Suprapubic skin (tissue), 4 donors: ENCODE measurements at places on chromosomes 1 and 21. TPM values are rescaled to one million over a fixed set of nuclear protein-coding genes. Genes with fewer than 3 reads are reported as not detected.
A peak's percentile ranks its signal among the peaks of the same experiment; 100 is the strongest.

FLG2 gene
- total RNA-seq = 1,520 TPM

DNA sequence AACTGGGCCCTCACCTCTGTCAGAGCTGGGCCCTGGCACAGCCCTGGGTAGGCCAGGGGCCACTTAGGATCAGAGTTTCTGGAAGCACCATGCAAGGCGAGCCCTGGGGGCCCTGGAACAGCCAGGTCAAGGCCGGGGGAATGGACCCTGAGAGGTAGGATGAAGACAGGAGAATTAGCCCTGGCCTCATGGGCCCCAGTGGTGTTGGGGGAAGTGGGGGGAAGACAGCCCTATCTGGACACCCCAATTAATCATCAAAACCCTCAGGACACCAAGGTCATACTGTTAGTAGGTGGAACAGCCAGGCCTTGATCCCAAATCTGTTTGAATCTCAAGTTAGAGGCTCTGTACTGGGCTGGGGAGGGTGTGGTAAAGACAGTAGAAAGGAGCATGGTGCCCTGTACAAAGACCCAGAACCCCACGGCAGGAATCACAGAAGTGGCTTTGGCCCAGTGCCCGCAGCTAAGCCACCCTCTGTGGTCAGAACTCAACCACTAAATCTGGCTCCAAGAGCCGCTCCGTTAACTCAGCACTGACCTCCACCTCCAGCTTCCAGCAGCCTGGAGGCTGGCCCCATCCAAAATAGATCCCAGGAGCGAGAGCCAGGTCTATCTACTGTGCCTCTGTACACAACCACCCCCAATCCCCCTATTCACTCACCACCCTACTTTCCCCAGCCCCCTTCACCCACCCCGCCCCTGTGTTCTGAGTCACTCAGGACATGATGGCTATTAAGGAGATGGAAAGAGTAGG lies 14.0 kb upstream of the TRIM63 start:
- no peak overlapping the region for H3K4me3 ChIP-seq
- H3K27ac ChIP-seq = no peak overlapping the region
- no peaks in the 10 kb centered on the region for H3K36me3 ChIP-seq
- H3K4me1 ChIP-seq = no peaks in the 10 kb centered on the region
- H3K27me3 ChIP-seq = peaks cover 4% of the 10 kb centered on the region

DNA sequence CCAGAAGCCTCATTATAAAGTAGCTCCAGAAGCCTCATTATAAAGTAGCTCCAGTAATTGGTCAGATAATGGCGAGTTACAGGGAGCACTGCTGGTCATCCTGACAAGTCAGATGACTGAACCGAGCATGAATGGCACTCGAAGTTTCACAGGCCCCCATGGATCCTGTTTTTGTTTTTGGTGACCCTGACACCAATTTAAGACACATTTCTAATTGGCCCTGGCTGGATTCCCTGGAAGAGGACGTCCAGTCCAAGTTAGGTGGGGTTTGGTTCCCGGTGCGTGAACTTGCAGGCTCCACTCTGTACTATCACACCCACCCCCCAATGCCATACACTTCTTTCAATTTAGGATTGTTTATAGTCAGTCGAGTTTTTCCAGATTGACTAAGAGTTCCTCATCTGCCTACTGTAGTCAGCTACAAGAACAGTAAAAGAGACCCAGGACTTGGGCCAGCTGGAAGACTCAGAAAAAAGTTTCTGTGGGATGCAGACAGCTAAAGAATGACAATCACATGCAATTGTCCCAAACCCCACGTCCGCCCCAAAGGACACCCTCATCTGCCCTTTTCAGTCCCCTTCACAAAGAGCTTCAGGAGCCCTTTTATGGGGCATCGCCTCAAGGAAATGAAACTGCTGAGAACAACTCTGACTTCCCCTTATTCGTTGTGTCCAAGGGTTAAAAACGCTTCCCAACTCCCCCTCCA lies 2.7 kb downstream of the DHRS3 start:
- H3K27me3 ChIP-seq = no peaks in the 10 kb centered on the region
- H3K4me3 ChIP-seq = peak overlapping the region; percentile 87
- peaks cover 19% of the 10 kb centered on the region for H3K36me3 ChIP-seq
- H3K4me1 ChIP-seq = peaks cover 64% of the 10 kb centered on the region
- DNase-seq = no peak

- no peak overlapping the region for H3K27ac ChIP-seq
- H3K4me3 ChIP-seq = no peak overlapping the region
- H3K27me3 ChIP-seq = no peaks in the 10 kb centered on the region
- H3K4me1 ChIP-seq = peaks cover 25% of the 10 kb centered on the region
- H3K36me3 ChIP-seq = no peaks in the 10 kb centered on the region
These were observed 12.7 kb downstream of the EFNA3 start for GRCh38 chr1:155091071-155092051.

DNA sequence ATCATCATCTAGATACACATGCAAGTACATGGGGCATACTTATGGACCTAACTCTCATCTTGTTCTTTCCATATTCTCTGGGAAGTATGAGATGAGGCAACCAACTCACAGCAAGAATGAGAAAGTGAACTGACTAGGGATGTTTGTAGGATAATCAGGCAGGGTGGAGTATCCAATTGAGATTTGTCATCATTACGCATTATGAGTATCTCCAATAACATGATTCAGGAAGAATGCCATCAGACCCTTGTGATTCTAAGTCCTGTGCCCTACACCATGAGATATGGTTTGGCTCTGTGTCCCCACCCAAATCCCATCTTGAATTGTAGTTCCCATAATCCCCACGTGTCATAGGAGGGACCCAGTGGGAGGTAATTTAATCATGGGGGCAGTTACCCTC lies 154.0 kb downstream of the SLC30A10 start:
- no peaks in the 10 kb centered on the region for H3K4me1 ChIP-seq
- no peak overlapping the region for H3K4me3 ChIP-seq
- no peak overlapping the region for H3K27ac ChIP-seq

GRCh38 chr1:234963180-234963903 lies 165.3 kb downstream of the TOMM20 start:
- H3K27ac ChIP-seq = peak overlapping the region; percentile 82
- H3K27me3 ChIP-seq = no peaks in the 10 kb centered on the region
- no peaks in the 10 kb centered on the region for H3K36me3 ChIP-seq
- H3K4me3 ChIP-seq = no peak overlapping the region
- peaks cover 52% of the 10 kb centered on the region for H3K4me1 ChIP-seq
- peak; percentile 89 for DNase-seq

CACHD1 gene
- total RNA-seq = 6.9 TPM

- H3K4me3 ChIP-seq = no peak overlapping the region
- no peak overlapping the region for H3K27ac ChIP-seq
- no peak for DNase-seq
- H3K27me3 ChIP-seq = no peaks in the 10 kb centered on the region
- H3K4me1 ChIP-seq = peaks cover 17% of the 10 kb centered on the region
These were observed 51.0 kb downstream of the CASQ2 start for GRCh38 chr1:115717541-115717940.

GNG4 gene
- total RNA-seq = not detected
